ENCODE measurements at places on chromosomes 3 and 15.

- peak; percentile 2 for DNase-seq
These were observed 72.8 kb downstream of the CD200R1L start for GRCh38 chr3:112773864-112774263.

DNA sequence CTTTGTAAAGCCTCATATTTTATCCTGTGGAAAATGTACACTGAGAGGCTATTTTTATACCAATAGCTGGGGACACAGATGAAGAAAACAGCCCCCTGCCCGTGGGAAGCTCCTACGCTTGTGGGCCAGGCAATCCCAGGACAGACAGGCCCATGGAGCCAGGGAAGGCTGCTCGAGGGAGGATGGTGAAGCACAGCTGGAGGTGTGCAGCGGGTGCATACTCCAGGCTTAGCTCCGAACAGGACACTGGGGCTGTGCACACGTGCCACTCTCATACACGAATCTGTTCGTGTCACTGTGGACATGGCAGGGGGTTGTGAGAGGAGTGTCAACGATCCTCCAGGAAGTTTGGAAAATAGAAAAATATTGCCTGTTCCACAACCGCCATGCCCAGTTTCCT, 36.1 kb downstream of the SMAD6 start:
- no peak for DNase-seq

DNA sequence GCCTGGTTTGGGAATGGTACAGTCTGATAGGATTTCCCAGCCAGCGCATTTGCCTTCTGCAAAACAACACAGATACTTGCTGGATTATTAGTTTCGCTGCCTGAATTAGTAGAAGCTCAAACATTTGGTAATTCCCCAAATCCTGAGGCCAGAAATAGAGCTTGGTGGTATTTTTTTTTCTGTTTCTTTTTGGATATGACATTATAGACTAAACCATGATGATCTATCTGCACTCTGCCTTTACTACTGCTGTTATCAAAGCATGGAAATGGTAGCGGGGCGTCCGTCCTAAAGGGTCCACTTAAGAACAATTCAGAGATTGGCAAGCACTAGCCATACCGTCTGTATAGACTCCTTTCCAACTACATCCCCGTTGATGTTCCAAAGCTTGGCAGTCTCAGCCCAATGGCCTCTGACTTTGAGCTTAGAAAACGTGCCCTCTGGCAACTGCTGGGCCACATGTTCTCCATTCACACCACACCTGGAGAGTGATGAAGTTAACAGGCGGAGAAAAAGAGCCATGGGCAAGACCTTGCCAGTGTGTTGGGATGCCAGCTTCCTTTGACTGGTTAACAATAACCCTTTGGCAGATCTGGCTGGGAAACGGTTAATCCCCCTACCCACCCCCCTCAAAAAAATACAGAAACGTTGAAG, 241.0 kb upstream of the NR2F2 start:
- DNase-seq = no peak

DNA sequence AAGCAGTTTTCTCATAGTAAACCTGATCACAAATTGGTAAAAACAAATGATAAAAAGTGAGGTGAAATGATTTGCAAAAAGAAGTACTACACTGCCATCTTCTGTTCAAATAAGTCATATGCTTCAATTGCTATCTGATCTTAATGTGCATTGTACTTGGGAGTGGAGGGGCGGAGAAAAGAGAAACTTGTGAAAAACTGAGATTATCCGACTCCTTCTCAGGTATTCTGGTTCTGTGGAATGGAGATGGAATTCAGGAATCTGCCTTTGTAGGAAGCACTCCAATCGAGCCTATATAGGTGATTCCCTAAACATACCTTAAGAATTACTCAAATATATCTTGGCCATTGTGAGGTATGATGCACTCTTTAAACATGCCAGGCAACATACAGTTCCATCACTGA, 180.6 kb downstream of the CHL1 start:
- no peak for DNase-seq

- peak; percentile 32 for DNase-seq
These were observed 84.8 kb downstream of the PPCDC start for GRCh38 chr15:75107908-75108838.

DNA sequence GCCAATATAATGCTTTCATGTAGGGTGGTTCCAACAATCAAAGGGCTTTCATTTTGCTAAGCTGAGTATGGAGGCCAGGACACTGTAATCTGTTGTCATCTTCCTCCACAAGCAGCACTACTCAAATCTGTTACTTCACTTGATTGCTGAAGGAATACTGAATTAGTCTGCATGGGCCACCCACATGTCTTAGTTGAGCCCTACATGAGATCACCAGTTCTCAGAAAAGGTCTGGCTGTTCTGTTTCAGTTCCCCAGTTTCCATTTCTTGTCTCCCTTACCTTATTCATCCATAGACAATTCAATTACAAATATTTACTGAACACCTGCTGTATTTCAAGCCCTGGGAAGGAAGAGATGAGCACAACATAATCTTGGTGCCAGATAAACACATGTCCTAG, 119.2 kb downstream of the FHIT start:
- DNase-seq = no peak

Measured in T-cell (primary cell).